ENCODE measurements at places on chromosomes 2 and 18. TPM values are rescaled to one million over a fixed set of nuclear protein-coding genes. Genes with fewer than 3 reads are reported as not detected.

DNA sequence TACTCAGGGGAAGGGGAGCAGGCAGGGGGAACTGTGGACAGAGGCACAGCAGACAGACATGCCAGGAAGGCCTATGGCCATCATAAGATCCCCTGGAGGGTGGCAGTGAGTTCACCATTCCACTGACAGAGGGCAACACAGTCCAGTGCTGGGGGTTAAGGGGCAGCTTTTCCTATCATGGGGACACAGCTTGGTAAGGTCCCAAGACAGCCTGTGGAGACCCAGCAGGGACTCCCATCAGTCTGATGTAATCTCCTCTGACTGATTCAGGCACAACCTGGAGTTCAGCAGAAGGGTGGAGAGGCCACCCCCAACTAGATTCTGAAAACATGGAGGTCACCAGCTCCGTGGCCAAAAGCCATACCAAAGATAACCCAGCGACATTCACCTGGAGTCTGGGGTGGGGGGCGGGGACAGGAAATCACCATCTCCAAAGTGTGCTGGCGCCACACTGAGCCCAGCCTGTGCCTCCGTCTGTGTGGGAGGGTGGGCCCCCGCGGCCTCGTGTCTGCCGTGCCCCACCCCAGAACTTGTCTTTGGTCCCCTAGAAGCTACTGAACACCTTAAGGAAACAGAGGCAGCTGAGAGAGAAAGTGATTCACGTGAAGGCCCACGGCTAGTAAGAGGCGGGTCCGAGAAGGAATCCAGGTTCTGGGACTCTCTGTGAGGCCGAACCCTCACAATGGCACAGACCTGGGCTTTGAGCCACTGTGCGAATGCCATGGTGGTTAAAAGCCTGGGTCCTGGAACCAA is 28.6 kb downstream of the DNMT3A start:
- no peak overlapping the region for H3K4me3 ChIP-seq
- H3K36me3 ChIP-seq = peaks cover 24% of the 10 kb centered on the region
- no peak overlapping the region for H3K27ac ChIP-seq
- H3K27me3 ChIP-seq = no peaks in the 10 kb centered on the region

The TMEM198 gene
- 2.9 TPM for total RNA-seq

DNA sequence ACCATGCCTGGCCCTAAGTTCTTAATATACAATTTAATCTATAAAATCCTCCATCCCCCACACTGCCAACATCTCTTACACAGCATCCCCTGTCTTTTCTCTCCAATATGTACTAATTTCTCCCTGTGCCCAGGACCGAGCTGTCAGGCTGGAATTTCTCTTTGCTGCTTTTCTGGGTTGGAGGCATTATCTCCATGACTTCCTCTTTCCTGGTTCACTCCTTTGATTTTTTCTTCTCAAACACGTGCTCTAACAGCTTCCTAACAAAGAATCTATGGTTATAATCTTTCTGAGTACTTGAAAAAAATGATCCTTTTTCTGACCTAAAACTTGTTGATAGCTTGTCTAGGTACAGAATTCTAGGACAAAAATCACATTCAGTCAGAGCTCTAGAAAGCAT is 112.8 kb downstream of the C1D start:
- H3K27ac ChIP-seq = no peak overlapping the region
- no peaks in the 10 kb centered on the region for H3K4me1 ChIP-seq
- no peak overlapping the region for H3K4me3 ChIP-seq
- H3K27me3 ChIP-seq = no peaks in the 10 kb centered on the region
- no peak for DNase-seq

DNA sequence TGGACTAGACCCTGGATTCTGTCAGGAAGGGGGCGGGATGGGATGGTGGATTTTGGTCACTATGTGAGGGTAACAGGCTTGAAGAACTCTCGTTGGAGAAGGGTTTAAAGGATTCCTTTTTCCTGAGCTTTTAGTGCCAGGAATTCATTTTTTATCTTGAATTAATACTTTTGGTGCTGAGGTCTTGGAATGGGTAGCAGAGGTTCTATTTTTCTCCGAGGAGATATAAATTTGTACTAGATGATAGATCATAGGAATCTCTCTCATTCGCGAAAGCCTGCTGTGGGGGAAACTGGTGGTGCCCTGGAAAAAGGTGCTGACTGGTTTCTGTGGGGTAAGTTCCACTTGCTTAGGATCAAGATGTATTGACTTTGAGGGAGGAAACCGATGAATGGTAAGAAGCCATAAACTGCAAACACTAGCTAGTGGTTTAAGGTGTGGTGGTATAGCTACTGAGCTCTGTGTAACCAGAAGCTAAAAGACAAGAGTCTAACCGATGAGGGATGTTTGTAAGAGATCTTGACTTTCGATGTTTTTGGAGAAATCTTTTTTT is 706 bp downstream of the AGPS start:
- DNase-seq = no peak

The CCDC74B gene
- total RNA-seq = 2.4 TPM

DNA sequence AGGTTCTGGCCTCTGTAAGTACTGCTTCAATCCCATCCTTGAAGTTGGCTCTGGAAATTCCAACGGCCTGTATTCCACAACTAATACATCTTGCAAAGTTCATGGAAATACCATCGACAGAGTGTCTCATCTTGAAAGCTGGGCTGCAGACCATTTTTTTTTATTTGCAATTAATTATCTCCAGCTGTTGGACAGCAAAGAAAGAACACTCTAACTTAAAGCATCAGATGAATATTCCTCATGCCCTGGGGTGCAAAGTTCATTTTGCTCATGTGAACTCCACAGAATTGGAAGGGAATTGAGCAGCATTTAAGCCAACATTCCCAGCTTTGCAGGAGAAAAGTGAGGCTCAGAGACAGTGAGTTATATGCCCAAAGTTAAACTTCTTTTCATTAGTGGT is 96.5 kb upstream of the PIEZO2 start:
- H3K4me1 ChIP-seq = no peaks in the 10 kb centered on the region
- H3K36me3 ChIP-seq = no peaks in the 10 kb centered on the region
- DNase-seq = no peak
- no peaks in the 10 kb centered on the region for H3K27me3 ChIP-seq
- no peak overlapping the region for H3K27ac ChIP-seq

DNA sequence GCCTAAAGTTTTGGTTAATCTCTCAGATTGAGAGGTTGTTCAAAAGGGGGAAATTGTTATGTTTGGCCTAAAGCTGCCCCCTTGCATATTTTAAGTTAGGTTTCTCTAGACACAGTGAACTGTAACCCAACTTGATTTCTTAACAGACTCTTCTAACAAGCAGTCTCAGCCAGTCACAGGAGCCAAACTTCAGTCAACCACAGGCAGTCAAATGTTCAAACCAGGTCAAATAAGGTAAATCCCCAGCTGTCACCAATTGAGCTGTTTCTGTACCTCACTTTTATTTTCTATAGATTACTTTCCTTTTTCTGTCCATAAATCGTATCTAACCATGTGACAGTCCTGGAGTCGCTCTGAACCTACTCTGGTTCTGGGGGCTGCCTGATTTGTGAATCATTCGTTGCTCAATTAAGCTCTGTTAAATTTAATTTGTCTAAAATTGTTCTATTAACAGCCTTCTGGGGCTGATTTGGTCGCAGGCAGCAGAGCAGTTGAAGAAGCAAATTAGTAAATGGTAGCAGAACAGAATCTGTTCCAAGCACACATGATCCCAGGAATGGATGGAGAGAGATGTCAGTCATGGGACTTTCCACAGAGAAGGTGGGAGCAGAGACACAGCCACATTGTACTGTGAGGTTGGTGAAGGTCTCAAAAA is 16.4 kb upstream of the NFU1 start:
- H3K27ac ChIP-seq = no peak overlapping the region
- H3K36me3 ChIP-seq = no peaks in the 10 kb centered on the region
- no peak overlapping the region for H3K4me3 ChIP-seq
- no peak for DNase-seq
- H3K4me1 ChIP-seq = no peaks in the 10 kb centered on the region

The ADAM17 gene
- total RNA-seq = 40.9 TPM

DNA sequence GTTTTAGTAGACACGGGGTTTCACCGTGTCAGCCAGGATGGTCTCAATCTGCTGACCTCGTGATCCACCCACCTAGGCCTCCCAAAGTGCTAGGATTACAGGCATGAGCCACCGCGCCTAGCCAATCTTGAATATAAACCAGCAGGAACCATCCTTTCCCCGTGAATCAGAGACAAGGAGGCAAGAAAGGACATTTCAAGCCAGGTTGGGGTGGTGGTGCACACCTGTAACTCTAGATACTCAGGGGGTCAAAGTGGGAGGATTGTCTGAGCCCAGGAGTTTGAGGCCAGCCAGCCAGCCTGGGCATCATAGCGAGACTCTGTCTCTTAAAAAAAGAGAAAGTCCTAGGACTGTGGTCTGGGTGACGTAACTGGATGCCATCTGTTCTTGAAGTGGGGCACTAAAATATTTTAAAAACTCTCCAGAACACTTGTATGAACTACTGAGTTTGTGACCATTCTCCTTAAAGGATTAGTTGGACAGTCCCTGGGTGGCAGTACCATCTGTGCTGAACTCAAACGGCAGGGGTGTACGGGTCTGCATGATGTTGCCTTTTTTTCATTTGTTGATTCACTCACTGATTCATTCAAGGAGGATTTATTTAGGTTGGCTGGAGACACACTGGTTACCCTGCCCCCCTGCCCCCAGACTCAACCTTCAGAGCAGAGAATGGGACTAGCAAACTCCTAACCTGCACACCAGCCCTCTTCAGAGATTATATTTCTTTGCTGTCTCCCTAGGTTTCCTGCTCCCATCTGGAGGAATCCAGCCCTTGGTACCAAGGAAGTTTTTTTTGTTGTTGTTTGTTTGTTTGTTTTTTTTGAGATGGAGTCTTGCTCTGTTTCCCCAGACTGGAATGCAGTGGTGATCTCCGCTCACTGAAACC is 2.9 kb upstream of the TLX2 start:
- no peak for DNase-seq
- no peaks in the 10 kb centered on the region for H3K36me3 ChIP-seq
- no peak overlapping the region for H3K4me3 ChIP-seq
- no peak overlapping the region for H3K27ac ChIP-seq

The LYPD1 gene
- 2.5 TPM for total RNA-seq

The CD28 gene
- total RNA-seq = 2.4 TPM

- no peaks in the 10 kb centered on the region for H3K27me3 ChIP-seq
- H3K4me1 ChIP-seq = no peaks in the 10 kb centered on the region
- H3K4me3 ChIP-seq = no peak overlapping the region
Measured at GRCh38 chr2:165636959-165637358, 157.1 kb downstream of the GALNT3 start.

- no peaks in the 10 kb centered on the region for H3K4me1 ChIP-seq
- no peak overlapping the region for H3K4me3 ChIP-seq
Measured at GRCh38 chr18:48472610-48473009, 63.4 kb upstream of the ZBTB7C start.

DNA sequence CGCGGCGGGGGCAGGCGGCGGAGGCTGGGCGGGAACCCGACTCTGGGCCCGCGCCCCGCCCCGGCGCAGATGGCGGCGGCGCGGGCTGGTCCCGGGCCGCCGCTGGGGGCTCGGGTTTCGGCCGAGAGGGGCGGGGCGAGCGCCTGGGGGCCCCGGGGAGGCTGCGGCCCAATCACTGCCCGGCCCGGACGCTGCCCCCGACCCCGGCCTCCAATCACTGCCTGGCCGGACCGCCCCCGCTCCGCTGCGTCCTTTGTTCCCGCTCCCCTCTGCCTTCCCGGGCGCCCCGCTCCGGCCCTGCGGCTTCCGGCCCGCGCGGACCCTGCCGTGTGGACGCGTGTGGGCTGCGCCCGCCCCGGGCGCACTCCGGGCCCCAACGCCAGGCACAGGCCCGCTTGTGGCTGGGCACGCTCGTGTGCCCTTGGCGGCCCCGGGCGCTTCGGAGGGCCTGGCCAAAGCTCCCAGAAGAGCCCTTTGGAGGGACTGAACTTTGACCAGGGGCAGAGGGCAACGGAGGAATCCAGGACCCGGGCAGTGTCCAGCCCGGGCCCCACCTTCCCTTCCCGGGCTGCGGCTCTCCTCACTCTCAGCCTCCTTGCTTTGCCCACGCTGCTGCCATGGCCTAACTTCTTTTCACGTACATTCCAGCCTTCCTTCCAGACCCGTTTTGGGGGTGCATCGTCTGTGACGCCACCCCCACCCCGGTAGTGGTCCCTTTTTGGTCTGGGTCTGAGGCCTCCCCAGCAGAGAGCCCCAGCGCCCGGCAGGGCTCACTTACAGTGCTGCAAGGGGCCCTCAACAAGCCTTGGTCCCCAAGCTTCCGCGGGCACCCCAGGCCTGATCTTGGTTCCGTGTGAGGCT is 27.1 kb upstream of the PTMA start:
- H3K27ac ChIP-seq = peak overlapping the region; percentile 88
- peak overlapping the region; percentile 45 for H3K4me3 ChIP-seq
- H3K27me3 ChIP-seq = no peaks in the 10 kb centered on the region
- H3K36me3 ChIP-seq = no peaks in the 10 kb centered on the region
- H3K4me1 ChIP-seq = peaks cover 5% of the 10 kb centered on the region

DNA sequence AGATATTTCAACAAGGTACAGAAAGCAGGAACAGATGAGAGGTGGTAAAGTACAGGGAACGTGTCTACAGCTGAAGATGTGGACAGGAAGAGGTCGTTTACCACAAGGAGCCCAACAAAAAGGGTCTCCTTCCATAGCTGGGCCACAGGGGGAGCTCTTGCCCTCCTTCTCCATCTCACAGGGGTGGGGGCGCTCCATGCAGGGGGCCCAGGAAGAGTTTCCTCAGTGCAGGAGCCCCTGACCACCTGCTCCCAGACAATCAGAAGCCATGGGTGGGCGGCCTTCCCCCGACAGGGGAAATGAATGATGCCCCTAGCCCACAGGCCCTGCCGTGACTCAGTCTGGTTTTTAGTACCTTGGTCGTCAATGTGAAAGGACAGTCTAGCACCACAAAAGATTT is 163.6 kb upstream of the ZNF516 start:
- no peaks in the 10 kb centered on the region for H3K36me3 ChIP-seq
- H3K4me3 ChIP-seq = no peak overlapping the region
- no peaks in the 10 kb centered on the region for H3K4me1 ChIP-seq
- no peak overlapping the region for H3K27ac ChIP-seq

DNA sequence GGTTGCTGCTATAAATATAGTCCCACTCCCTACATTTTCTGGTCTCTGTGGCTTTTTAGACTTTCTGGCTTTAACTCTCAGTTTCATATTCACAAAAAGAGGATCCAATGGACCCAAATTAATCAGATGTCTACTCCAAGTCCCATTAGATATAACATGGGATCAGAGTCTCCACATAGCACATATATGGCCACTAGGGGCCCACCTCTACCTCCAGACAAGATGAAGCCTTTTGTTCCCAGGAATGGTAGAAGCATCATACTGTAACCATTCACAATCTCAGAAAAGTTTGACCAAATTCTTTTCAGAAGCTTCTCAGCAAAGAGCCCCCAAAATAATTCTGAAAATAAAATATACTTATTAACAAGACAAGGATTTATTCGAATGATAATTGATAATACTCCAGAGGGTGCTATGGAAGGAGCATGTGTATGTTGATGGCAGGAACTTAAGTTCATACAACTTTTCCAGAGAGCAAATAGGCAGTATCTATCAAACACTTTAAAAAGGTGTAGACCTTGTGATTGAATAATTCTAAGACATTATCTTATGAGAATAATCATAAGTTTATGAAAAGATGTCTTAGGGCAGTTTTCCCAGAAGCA is 382.3 kb upstream of the CRIM1 start:
- H3K4me1 ChIP-seq = no peaks in the 10 kb centered on the region
- no peak for DNase-seq
- H3K36me3 ChIP-seq = no peaks in the 10 kb centered on the region

Measured in left lung (tissue), 14 donors.